NCI-H1092 treated with DMSO at 0.1 percent for 48 hours (cell line): ENCODE measurements at places on chromosomes 7 and 10.

DNA sequence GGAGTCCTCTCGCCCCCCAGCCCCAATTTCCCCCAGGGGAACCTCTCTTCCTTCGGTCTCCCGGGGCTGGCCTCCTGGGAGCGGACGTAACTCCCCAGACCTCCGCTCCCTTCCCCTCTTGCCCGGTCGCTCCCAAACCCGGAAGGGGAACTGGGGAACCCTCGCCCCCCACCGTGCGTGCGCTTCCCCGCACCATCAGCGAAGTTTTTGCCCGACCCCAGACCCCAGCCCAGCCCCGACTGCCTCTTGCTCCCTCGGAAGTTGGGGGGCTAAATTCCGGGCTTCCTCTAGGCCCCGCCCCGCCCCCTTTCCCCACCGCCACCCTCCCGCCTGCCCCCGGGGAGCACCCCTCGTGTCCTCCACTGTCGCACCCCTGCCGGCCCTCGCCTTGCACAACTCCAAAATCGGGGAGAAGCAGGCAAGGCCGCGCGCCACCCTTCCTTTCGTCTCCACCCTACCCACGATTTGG lies 436 bp downstream of the GNB2 start:
- DNase-seq = peak; percentile 70

GRCh38 chr7:140659856-140660255 lies 12.9 kb upstream of the ADCK2 start:
- no peak for DNase-seq

- no peak for DNase-seq
Measured at GRCh38 chr7:29974286-29974685, 15.3 kb downstream of the SCRN1 start.

DNA sequence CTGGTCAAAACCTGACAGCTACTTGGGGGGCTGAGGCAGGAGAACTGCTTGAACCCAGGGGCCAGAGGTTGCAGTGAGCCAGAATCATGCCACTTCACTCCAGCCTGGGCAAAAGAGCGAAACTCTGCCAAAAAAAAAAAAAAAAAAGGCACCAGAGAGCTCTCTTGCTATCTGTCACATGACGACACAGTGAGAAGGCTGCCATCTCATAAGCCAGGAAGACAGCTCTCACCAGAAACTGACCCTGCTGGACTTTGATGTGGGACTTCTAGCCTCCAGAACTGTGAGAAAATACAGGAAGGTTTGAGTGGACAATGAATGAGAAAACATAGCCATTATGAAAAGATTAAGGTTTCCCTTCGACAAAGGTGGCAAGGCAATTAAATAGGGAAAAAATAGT lies 51.1 kb upstream of the KCNIP2 start:
- no peak for DNase-seq

- no peak for DNase-seq
Measured at GRCh38 chr7:134899729-134900128, 86.6 kb upstream of the AGBL3 start.

DNA sequence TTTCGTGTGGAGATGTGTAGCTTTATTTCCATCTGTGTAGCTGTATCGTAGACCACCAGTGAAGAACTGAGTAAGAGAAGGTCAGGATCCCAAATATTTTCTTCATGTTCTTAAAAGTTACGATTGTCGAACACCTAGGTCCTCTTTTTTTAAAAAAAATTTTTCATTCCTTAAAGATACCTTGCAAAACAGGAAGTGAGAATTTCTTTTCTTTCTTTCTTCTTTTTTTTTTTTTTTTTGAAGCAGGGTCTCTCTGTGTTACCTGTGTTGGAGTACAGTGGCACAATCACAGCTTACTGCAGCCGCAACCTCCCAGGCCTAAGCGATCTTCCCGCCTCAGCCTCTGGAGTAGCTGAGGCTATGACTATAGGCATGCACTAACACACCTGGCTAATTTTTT lies 60.8 kb downstream of the PHTF2 start:
- DNase-seq = no peak

DNA sequence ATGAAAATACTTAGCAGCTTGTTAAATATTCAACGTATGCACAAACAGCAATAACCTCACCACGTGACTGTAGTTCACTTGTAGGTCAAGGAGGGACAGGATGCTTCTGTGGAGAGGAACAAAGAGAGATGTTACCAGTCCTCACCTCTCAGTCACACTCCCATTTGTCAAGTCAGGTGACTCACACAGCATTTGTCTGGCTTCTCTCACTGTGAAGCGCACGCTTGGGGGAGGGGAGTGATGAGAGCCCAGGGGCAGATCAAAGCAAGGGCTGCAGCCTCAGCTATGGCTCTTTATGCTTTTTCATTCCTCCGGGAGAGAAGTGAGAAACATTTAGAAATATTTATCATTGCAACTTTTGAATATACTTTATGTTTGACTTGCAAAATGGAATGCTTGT lies 2.9 kb upstream of the RBM20 start:
- no peak for DNase-seq

DNA sequence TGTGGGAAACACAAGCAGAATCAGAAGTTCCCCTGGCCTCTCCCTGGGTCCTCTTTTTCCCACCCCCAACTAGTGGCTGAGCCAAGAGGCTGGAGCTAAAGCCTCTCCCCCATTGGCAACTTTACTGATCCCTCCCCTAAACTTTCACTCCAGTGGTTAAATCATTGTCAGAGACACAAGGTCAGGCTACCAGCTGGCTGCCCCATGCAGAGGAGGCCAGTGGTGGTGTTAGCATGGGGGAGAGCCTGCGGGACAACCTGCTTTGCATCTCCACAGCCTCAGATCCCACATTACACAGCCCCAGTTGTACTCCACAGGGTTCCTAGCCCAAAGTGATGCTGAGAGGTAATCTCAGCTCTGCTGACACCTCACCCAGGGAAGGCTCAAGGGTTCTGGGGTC lies 21.0 kb downstream of the NEUROG3 start:
- DNase-seq = no peak

DNA sequence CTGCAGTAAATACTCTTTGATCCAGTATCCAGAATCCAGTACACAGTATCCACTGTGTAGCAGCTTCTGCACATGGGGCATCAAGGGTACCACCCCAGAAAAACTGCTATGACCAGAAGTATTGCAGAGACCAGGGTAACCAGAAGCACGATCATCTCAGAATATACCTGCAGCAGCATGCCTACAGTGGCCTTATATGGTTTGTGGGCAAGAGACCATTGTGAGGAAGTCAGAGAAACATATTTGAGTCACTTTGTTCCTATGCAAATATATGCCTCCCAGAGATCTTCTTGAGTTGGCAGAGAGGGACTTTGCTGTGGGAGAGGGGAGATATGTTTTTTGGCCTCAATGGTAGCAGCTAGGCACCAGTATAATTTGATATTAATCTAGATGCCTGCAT lies 206.4 kb upstream of the LRRTM3 start:
- DNase-seq = no peak

GRCh38 chr10:93080350-93081046 lies 6.8 kb downstream of the CYP26A1 start:
- peak; percentile 21 for DNase-seq

- DNase-seq = no peak
Measured at GRCh38 chr10:78952686-78953085, 116.1 kb upstream of the ZMIZ1 start.

- peak; percentile 27 for DNase-seq
Measured at GRCh38 chr10:49592726-49593563, 17.2 kb upstream of the SLC18A3 start.

DNA sequence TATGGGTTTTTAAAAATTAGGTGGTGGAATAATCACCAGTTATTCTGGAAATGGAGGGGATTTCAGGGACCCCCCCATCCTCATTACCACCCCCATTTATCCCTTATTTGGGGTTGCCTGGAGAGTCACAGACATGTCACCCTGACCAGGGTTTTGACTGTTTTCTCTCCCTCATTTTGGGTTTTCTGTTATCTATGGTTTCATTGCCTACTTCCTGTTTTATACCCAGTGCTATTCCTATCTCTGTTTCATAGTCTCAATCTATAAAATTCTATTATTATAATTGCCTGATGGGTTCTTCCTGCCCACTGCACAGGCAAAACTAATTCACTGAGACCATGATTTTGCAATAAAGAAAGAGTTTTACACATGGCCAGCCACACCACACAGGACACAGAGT lies 15.9 kb upstream of the FAM221A start:
- no peak for DNase-seq

- no peak for DNase-seq
Measured at GRCh38 chr7:68868978-68869377, 729.3 kb upstream of the AUTS2 start.

DNA sequence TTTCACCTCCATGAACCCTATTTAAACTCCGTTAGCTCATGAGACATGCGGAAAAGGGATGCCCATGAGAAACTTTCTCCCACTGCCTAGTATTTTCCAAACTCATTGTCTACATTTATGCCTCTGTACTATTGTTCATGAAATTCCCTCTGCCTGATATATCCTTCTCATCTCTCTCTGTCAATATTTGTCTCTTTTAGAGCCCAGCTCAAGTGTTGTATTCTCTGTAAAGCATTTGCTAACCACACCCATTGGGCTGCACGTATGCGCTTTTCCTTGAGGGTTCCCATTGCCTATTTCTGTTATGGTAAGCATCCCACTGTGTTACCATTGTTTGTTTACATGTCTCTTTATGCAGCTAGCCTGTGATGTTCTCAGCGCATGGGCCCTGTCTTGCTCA lies 211.4 kb downstream of the MDFIC start:
- peak; percentile 20 for DNase-seq

- DNase-seq = no peak
Measured at GRCh38 chr7:80463272-80463920, 48.5 kb downstream of the GNAT3 start.

DNA sequence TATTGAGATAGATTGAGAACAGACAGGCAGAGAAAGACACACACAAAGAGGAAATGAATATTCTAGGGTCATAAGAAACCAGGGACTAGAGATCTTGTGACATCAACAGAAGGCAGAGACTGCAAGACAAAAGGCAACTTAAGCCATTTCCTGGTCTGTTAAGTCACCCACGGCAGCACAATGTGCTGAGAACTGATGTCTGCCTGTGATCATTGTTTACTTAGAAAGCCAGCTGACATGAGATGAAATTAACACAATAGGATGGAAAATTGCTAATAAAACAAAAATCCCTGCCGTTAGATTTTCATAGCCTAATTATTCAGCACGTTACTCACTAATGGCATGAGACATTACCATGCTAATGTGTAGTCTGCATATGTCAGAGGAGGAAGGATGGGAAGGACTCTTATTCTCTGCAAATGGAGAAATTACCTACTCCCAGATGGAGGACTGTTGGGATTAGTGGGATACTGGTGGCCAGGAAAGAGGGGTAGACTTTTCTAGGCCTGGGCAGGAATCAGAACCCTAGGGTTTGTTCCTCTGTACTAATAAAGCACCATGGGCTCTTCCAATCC lies 191.3 kb upstream of the PODXL start:
- no peak for DNase-seq

DNA sequence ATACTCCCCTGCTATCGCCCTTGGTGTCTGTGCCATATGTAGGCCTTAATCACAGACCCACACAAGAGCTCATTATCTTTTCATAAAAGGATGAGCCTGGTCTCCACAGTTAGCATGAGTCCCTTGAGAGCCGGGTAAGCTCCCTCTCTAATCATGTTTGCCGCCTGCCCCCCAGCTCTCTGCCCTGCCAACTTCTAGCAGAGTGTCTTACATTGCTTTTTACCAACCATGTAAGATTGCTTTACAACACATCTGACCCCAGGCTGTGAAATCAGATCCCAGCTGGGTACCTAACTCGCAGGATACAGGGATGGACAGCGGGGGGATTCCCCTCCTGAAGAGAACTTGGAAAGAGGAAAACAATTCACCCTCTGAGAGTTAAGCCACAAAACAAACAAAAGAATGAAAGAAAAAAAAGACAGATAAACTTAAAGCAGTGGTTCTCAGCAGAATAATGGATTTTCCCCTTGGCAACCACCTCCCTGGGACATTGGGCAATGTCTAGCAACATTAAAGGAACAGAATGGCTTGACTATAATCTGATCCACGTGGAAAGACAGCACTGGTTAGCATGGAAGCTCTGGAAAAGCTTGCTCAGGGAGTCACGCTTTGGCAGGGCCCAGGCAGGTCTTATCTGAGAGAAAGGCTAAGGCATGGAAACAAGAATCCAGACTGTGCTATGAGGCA lies 39.4 kb upstream of the ATOH7 start:
- no peak for DNase-seq

GRCh38 chr7:116980354-116980753 lies 27.1 kb downstream of the ST7 start:
- DNase-seq = no peak

DNA sequence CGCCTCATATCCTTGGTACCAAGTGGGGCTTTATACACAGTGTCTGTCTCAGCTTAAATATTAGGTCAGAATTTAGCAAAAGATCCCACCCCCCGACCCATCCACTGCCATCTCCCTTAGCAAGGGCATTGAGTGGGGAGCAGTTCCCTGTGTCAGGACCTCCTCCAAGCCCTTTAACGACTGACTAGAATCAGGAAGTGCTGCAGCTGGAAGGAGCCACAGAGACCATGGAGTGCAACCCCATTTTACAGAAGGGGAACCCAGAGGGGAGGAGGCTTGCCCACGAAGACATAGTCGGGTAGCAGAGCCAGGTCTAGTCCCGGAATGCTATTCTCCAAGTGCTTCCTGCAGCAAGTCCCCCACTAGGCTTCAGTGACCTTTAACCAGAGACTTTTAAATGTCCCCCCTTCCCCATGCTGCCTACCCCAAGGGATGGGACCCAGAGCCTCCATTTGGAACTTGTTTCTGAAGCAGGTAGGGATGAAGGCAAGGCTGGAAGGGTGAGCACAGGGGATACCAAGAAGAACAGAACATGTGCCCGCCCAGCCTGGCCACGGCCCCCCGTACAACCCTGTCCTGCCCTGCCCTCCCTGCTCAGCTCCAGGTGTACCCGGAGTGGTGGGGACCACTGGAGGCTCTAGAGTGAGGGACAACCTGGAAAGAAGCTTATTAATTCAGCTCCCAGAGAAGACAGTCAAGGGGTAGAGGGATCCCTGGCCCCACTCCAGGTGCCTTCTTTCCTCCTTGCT lies 41.3 kb downstream of the C10orf105 start:
- no peak for DNase-seq

- no peak for DNase-seq
Measured at GRCh38 chr10:32412499-32412853, 33.5 kb upstream of the CCDC7 start.

DNA sequence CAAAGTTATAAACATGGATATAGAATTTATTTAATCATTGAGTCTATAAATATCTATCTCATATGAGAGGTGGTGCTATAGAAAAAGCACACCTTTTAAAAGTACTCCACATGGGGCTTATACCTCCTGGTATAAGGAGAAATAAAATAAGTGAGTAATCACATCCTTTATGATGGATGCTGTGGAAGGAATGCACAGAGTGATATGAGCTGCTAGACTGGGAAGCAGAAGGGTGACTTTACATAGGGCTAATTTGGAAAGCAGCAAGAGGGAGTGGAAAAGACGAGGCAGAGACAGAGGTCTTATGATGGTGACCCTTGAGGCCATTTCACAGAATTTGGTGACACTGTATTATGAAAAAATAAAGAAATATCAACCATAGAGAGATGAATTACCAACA lies 59.4 kb upstream of the AHR start:
- no peak for DNase-seq

DNA sequence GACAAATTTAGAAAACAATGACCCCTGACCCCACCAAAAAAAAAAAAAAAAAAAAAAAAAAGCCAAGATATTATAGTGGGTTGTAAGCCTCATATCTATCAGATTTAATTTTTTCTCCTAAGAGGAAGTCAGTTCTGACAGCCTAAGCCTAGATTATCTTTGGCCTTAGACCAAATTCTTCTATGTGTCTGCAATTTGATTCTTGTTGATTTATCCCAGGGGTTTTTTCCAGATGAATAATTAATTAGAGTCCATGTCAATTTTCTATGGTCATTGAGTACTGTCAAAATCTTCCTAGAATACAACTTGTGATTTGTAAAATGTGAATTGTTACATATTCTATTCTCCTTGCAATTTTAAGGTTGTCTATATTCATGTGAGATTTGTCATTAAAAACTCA lies 151.6 kb upstream of the CACNA2D1 start:
- peak; percentile 92 for DNase-seq
